ENCODE measurements at places on chromosomes 16 and 17.

DNA sequence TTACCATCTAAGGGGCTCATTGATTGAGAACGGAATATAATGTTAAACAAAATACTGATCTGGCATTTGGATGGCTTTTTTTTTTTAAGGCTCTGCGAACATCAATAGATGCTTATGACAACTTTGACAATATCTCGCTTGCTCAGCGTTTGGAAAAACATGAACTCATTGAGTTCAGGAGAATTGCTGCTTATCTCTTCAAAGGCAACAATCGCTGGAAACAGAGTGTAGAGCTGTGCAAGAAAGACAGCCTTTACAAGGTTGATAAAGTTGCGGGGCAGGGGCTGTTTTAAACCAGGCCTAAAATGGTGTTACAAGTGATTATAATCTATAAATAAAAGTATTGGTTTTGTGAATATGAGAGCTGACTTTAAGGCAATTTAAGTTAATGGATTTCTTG is 22.3 kb downstream of the PTRH2 start:
- no peak for DNase-seq

DNA sequence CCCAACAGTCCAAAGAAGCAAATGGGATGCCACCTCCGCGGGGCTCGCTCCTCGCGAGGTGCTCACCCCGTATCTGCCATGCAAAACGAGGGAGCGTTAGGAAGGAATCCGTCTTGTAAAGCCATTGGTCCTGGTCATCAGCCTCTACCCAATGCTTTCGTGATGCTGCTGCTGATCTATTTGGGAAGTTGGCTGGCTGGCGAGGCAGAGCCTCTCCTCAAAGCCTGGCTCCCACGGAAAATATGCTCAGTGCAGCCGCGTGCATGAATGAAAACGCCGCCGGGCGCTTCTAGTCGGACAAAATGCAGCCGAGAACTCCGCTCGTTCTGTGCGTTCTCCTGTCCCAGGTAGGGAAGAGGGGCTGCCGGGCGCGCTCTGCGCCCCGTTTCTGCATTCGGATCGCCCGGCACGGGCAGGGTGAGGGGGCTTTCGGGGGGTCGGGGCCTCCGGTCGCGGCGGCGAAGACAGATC is at the start of gene CDH13:
CDH13 (plus strand) TSS at position 179 of the 471 bp plus-strand sequence.
- no peak for DNase-seq

DNA sequence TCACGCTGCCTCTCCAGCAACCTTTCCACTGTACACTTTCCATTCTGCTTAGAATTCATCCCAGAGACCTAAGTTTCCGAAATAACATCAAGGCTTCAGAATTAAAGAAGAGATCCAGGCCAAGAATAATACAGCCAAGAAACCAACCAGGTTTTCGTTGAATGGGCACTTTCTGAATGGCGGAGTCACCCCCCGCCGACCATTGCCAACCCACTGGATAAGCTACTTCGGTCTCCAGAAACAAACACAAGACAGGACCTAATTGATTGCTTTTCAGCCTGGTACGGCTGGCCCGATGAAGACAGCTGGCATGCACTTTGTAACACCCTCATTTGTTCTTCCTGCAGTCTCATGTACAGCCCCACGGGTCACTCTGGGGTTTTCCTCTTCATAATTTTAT is 308.1 kb upstream of the ZFHX3 start:
- no peak for DNase-seq

GRCh38 chr17:37643869-37644268 is 623 bp upstream of the DDX52 start:
- no peak for DNase-seq

GRCh38 chr16:70685938-70686375 is at the start of gene MTSS2:
Gene MTSS2 (minus strand): TSS chr16:70686053. CDS start chr16:70685791, 262 bp downstream.
- DNase-seq, result no peak

DNA sequence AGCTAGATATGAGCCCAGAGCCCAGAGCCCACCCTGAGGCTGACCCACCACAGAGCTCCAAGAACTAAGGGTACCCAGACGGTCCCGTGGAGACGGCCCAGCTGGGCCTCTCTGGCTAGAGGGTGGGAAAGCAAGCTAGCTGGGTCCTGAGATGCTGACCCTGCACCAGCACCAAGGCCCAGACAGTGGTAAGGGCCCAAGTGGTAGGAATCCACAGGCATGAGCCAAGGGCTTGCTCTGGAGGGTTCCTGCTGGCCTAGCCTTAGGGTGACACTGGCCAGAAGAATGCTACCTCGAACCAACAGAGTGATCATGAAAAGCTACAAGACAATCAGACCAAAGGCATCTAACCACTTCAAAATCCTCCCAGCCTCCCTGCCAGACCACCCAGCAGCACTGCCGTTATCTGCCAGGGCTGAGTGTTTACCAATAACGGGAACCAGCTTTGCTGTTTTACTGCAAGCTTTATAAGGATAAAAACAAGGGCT is 13.2 kb downstream of the HIC1 start:
- DNase-seq, result no peak

- no peak for DNase-seq
These were observed 25.3 kb upstream of the LITAF start for GRCh38 chr16:11611871-11612664.

GRCh38 chr17:37146086-37147064 is 197.6 kb downstream of the AATF start:
- no peak for DNase-seq

GRCh38 chr16:48999044-48999443 is 282.6 kb downstream of the CBLN1 start:
- no peak for DNase-seq

- DNase-seq, result no peak
These were observed 91.6 kb upstream of the ZNF469 start for GRCh38 chr16:88290850-88291830.

DNA sequence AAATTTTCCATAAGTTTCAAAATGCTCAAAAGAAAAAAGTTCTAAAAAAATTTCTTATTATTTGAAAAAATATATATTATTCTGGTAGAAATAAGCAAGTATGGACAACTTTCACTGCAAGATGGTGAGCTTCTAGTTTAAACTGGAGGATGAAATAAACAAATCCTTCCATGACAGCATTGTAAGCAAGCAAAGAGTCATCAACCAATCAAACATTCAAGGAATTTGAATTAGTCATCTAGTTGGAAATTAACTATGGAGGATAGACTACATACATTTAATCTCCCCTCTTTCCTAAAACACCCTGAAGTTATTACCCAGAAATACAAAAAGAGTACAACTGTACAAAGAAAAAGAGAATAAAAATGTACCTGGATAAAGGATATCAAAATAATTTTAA is 51.0 kb upstream of the IRX5 start:
- no peak for DNase-seq

DNA sequence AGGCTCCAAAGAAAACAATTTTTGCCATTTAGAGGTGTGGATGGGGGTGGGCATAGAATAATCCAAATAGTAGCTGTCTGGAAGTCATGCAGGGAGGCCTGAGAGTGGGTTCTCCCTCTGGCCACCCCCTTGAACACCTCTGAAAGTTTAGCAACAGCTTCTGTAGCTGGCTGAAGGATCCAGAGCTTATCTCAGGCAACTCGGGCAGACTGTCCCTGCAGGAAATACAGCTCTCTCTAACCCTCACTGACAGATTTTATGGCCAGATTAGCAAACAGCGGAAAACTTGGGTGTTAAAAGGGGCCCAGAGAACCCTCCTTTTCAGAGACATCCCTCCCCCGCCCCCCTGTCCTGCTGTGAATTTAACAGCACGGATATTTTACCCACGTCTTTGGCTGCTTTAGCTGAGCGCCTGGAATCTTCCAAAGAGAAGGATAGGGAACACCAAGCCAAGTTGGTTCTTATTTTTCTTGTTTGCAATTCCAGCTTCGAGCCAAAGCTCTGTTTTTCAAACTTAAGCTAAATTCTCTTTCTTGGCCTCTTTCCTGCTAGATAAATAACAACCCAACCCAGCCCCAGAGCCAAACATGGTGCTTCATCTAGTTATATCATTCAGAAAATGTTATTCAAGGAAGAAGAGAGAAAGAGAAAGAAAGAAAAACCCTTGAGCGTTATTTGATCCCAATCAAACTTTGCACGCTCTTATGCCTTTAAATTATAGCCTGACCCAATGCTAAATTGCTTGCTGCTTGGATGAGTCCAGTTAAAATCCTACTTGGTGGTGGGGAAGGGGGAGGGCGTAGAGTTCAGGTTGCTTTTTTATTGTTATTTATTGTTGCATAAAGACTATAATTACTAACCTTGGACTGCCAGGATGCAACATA is 2.3 kb upstream of the HOXB2 start:
- DNase-seq, result no peak

DNA sequence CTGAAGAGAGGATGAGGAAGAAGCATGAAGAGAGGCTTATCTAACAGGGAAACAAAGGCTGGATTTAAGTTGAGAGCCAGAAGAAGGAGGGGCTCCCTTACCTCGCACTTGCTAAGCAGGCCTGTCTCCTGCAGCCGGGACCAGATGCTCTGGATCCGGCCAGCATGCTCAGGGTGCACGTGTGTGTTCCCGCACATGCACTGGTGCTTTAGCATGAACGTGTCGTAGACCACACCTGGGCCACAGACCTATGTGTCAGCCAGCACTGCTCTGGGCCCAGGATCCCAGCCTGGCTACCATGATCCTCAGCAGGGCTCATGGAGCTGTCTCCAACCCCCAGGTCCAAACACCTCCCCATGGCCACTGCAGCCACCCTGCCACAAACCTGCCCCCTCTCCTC is 14.4 kb downstream of the G6PC3 start:
- no peak for DNase-seq

- no peak for DNase-seq
These were observed 21.1 kb upstream of the BRD7 start for GRCh38 chr16:50389900-50390299.

DNA sequence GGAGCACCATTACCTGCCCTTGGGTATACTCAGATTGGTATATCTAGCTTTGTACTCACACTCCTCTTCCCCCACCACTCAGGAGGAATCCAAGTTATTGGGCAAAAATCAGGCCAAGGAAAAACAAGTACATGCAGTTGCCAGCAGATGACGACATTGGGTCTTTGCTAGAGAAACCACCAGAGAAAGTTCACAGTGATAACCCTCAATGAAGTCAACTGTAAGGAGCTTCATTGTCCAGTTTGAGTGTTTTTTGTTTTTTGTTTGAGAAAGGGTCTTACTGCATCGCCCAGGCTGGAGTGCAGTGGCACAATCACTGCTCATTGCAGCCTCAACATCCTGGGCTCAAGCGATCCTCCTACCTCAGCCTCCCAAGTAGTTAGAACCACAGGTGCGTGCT is 34.6 kb upstream of the TOX3 start:
- no peak for DNase-seq

- DNase-seq, result no peak
These were observed 36.5 kb downstream of the RCVRN start for GRCh38 chr17:9868552-9868951.

DNA sequence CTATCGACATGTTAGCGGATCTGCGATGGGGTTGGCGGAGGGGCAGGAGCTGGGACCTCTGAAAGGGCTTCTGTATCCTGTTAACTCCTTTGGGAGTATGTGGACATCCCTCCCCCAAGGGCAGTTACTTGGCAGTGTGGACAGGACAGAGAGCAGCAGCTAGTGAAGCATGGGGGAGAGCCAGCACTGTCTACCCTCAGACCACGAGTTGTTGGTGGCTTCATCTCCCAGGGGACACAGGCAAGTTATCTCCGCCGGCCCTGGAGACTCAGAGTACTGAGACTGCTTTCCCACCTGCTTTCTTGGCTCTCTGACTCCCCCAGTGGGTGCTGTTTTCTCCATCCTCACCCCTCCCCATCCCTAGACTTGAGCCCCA is 5.3 kb upstream of the GFAP start:
- DNase-seq, result no peak

DNA sequence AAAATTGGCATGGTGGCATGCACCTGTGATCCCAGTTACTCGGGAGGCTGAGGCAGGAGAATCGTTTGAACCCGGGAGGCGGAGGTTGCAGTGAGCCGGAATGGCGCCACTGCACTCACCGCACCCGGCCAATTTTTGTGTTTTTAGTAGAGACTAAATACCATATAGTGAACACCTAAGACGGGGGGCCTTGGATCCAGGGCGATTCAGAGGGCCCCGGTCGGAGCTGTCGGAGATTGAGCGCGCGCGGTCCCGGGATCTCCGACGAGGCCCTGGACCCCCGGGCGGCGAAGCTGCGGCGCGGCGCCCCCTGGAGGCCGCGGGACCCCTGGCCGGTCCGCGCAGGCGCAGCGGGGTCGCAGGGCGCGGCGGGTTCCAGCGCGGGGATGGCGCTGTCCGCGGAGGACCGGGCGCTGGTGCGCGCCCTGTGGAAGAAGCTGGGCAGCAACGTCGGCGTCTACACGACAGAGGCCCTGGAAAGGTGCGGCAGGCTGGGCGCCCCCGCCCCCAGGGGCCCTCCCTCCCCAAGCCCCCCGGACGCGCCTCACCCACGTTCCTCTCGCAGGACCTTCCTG is at the start of gene HBQ1:
HBQ1 (plus strand) TSS at position 359 of the 575 bp plus-strand sequence; CDS start at position 387, 28 bp downstream.
- no peak for DNase-seq

DNA sequence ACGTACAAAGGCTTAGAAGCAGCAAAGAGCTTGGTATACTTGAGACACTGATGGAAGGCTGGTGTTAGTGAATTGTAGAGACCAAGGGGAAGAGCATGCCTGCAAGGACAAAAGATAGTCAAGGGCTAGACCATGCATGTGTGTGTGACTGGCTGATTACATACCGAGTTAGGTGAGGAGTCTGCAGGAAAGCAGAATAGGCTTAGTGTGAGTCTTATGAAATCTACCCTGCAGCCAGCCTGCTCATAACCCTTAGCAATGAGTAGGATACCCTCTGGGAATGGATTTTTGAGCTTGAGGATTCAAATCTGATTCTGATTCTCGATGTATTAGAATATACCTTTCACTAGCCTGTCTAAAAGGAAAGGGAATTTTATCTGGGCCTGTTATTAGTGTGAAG is 77.0 kb downstream of the TANGO6 start:
- DNase-seq, result no peak

- no peak for DNase-seq
These were observed 2.4 kb upstream of the SLC5A10 start for GRCh38 chr17:18949566-18949965.

- DNase-seq, result no peak
These were observed 7.7 kb downstream of the AKAP1 start for GRCh38 chr17:57092779-57093178.

DNA sequence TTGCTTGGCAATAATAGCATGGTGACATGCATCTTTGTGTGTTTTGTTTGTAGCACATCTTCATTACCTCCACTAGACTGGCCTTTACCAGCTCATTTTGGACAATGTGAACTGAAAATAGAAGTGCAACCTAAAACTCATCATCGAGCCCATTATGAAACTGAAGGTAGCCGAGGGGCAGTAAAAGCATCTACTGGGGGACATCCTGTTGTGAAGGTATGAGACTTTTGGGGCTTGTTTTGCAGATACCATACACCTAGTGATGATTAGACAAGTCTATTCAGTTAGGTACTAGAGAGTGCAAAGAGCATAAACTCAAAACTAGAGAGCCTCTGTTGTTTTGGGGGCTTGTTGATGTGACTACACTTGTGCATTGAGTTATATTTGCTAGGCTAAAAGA is 41.2 kb downstream of the NFATC3 start:
- DNase-seq, result no peak

DNA sequence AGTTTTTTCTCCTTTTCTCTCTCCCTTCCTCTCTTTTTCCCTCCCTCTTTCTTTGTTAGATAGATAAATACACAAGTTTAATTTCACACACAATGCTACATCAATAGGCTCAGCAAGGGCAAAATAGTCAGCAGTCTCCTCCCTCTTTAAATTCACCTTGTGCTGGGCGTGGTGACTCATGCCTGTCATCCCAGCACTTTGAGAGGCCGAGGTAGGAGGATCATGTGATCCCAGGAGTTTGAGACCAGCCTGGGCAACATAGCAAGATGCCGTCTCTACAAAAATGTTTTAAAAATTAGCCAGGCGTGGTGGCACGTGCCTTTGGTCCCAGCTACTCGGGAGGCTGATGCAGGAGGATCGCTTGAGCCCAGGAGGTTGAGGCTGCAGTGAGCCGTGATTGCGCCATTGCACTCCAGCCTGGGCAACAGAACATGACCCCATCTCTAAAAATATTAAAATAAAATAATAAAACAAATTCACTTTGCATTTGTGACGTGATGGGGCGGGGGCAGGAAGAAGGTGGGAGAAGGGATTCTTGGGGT is 27.4 kb downstream of the IL21R start:
- DNase-seq, result no peak
